ENCODE measurements at places on chromosomes 3 and 15.

- no peak for DNase-seq
Measured at GRCh38 chr3:45611628-45612081, 17.1 kb downstream of the LIMD1 start.

DNA sequence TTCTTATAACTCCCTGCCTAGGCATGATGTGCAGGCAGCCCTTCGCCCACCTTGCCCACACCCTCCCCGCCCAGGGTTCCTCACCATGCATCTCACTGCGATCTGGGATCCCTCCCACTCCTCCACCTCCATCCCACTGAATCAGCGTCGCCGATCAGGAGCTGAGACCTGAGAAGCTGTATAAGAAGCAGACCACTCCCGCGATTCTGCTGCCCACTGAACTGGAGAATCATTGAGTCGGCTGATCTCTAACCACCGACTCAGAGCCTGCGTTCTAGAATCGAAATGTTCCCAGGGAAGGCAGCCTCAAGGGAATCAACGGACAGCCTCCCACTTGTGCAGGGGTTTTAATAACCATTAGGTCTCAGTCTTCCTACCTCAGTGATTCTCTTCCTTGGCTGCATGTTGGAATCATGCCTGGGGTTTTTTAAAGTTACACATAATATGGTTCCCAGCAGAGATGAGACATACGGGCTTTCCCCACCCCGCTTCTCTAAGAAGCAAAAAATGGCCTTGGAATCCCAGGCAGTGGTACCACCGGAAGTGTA lies 60.2 kb downstream of the TMEM44 start:
- no peak for DNase-seq

DNA sequence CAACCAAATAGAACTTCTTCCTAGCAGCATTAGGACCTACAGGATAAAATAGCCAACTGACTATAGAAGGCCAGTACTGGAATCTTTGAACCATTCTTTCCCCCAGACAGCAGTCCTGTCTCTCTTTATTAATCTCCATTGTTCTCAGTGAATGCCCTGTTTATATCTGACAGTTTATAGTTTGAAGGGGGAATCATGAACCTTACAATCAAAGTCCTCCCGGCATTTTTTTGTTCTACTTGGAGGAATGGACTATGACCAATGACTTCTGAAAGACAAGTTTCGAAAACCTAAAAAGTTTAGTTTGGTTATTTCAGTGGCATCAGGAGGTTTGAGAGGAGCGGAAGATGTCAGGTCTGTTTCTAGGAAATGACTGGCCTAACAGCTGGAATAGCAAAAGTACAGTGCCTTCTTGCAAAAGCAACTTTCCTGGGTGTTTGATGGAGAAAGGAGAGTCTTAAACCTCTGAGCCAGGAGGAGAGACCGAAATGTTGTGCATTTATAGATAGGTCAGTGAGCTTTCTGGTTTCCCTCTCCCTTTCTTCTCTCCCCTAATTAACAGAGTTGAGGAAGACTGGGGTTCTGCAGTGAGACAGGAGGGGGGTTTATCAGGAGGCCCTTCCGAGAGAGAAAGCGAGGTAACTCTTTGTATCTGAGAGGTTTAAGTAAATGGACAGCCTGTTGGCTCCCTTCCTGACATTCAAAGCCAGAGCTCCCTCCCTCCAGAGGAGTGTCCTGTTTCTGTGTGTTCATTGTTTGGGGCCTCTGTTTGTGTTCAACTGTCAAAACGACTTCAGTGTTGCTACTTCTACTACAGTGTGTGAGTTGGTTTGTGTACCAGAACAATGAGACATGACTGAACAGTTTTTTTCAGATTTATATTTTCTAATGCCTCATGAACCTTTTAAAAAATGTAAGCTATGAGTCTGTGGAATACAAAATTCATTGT lies 383.0 kb upstream of the RARB start:
- DNase-seq, result no peak

- DNase-seq, result no peak
Measured at GRCh38 chr15:76347482-76348055, 11.0 kb downstream of the ISL2 start.

GRCh38 chr3:134860141-134860540 lies 65.1 kb downstream of the EPHB1 start:
- no peak for DNase-seq

- no peak for DNase-seq
Measured at GRCh38 chr3:42148982-42149432, 57.9 kb downstream of the TRAK1 start.

DNA sequence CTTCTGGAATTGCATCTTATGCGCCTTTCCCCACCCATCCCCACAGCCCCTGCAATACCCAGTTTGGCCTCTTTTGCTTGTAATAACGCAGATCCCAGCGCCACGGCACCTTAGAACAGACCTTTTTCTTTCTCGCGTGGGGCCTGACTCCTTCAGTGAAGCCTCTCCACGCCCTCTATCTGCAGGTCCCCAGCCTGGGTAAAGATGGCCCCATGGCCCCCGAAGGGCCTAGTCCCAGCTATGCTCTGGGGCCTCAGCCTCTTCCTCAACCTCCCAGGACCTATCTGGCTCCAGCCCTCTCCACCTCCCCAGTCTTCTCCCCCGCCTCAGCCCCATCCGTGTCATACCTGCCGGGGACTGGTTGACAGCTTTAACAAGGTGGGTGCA lies 594 bp downstream of the CRELD1 start:
- DNase-seq, result no peak

DNA sequence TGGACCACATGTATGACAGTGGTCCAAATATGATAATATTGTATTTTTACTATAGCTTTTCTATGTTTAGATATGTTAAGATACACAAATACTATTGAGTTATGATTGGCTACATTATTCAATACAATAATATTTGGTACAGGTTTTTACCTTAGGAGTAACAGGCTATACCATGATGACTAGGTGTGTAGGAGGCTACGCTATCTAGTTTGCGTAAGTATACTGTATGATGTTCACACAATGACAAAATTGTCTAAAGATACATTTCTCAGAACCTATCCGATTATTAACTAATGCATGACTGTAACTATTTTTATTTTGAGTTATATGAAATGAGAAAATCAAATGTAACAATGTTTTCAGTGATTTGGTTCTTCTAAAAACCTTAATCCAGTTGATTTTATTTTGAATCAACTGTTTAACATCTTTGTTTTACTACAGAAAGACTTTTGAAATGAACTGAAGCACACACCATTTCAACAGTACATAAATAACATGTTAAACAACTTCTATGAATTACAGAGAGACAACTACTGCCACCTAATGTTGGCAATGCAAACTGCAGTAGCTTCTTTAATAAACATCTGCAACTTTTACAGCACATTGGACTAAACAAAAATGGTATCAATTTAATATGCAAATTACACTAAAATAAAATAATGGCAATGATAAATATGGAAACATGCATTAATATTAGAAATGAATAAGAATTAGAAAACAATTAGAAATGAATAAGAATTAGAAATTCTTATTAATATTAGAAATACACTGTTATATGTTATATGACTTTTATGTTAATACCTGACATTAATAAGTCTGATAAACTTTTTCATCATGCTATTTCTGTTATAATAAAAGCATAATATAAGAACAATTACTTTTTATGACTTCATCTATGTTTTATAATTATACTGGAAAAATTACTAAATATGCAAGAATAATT lies 255.7 kb downstream of the MBNL1 start:
- no peak for DNase-seq

DNA sequence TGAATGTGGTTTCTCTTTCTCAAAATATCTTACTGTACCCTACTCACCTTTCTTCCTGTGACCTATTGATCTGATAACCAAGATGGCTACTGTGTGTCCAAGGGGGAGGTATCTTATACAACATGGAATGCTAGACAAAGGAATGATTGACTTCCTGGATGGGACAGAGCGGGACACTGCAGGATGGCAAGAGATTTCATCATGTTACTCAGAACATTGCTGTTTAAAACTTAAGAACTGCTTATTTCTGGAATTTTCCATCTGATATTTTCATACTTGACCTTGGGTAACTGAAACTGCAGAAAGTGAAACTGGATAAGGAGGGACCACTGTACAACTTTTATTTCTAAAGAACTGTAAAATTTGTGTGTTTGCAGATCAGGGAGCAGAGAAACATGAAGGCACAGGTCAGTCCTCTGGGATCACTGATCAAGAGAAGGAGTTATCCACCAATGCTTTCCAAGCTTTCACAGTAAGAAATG lies 18.5 kb downstream of the CNOT10 start:
- DNase-seq, result no peak

DNA sequence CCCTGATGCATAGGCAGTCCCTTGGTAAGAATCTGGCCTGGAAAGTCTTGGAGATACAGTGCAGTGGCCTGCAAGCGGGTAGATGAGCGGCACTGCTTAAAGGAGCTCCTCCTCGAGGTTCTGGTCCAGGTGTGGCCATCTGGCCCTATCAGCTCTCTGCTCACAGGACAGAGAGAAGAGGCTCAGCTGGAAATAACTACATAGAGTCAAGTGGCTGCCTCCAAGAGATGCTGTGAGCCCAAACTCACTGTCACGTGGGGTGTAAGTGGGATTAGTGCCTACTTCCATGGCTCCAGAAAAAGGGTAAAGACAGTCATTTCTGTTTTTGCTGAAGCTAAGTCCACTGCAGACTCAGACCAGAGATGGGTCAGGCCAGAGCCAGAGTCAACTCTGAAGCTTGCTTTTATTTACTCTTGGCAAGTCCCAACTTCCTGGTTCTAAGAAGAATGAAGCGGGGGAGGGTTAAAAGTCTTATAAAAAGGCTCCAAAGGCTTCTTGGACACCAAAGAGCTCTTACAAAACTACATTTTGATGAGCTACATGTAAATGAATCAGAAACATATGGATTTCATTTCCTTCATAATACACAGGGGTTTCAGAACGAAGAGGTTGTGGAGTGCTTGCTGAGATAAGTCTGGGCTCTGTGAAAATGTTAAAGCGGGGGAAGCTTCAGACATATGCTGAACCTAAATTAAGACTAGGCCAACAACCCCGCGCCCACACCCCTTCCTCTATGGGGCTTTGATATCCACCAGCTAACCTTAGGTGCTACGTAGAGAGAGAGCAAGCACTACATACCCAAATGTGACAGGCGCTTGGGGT lies 77.1 kb downstream of the PDZRN3 start:
- no peak for DNase-seq

GRCh38 chr3:167739190-167739810 lies 3.8 kb downstream of the SERPINI1 start:
- DNase-seq, result no peak

GRCh38 chr3:33636125-33636850 lies 81.8 kb downstream of the CLASP2 start:
- DNase-seq, result no peak

DNA sequence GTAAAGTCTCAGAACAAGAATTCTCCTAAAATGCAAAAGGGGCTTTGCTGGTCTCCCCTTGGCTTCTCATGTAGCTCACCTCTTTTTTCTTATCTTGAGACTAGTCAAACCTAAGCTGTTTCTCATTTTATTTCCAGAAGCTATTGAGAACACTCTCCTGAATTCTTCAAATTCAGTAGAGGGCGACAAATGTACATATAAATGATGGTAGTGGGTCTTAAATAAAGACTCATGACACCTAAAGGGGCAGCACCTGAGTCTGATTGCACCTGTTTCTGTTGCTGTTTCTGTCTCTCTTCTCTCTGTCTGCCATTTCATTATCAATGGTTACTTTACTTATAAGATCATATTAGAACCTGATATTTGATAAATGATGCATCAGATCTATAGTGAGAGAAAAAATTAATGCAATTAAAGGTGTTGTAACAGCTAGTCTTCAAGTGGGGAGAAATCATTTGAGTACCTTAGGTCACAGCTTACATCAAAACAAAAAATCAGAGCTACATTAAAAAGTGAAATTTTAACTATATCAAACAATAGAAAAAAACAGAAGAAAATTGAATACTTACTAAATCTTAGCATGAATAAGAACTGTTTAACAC lies 7.0 kb downstream of the ADIPOQ start:
- DNase-seq, result no peak

GRCh38 chr3:190092250-190092649 lies 28.4 kb downstream of the P3H2 start:
- DNase-seq, result no peak

DNA sequence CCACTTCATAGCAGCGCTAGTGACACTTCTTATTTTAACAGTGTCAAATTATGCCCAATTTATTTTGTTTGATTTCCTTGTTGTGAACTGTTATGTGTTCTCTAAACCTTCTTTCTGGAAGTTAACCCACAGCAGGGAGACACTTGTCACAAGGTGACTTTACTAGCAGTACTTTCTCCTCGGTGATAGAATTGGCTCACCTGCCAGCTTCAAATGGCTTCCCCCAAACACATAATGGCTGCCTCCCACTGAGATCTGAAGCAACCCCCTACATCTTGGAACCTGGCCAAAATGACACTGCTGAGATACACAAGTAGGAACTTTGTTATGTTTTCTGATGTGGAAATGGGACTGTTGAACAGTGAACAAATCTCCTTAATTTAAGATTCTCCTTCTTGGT lies 238.8 kb upstream of the DPH6 start:
- DNase-seq, result no peak

Measured in activated naive CD8-positive, alpha-beta T cell treated with anti-CD3 and anti-CD28 coated beads, Interleukin-2, amount 10 ng/mL, durations not matched to agents 7 days and 5 days (primary cell).